ENCODE measurements at places on chromosomes 13 and 19.

DNA sequence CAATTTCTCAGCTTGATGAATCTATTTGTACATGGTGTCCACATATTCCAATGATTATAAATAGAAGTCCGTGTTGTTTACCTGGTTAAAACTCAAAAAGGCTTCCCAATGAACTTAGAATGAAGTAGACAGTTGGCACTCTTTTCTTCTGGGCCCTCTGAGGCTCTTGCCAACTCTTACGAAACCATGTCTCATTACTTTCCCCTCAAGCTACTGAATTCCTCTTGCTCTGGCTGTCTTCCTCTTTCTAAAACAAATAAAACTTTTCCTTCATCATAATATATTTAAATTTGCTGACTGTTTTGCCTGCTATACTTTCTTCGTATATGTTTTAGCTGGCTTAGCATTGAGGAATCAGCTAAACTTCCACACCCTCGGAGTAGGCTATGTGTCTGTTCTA lies 139.7 kb downstream of the SLITRK6 start:
- DNase-seq: no peak

GRCh38 chr19:51462276-51462675 lies 4.0 kb upstream of the SIGLEC8 start:
- DNase-seq: no peak

GRCh38 chr19:5126498-5127223 lies 157.7 kb downstream of the KDM4B start:
- DNase-seq: no peak

DNA sequence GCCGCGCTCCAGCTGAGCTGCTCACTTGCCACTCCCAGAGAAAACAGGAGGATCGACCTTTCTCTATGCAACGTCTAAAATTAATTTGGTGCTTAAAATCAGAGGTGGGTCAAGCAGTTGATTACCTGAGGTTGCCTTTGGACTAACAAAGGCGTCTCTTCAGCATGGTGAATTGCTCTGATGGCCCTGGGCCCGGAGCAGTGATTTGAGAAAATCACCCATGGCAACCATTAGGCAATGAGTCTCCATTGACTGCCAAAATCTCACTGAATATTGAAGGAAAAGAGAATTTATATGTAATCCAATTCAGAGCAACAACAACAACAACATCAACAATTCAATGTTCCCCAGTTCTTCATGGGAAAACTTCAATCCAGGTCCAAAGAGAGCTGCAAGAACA lies 61.8 kb downstream of the IRS2 start:
- DNase-seq: no peak

All from nephron progenitor cell (in vitro differentiated cells).